Mesothelial cell of epicardium (in vitro differentiated cells): ENCODE measurements at places on chromosomes 4 and X.

GRCh38 chrX:48458711-48459110 is 11.3 kb downstream of the SLC38A5 start:
- no peak overlapping the region for H3K27ac ChIP-seq
- no peak for DNase-seq
- H3K4me1 ChIP-seq = no peaks in the 10 kb centered on the region
- peaks cover 3% of the 10 kb centered on the region for H3K36me3 ChIP-seq
- no peak overlapping the region for H3K4me3 ChIP-seq
- H3K27me3 ChIP-seq = no peaks in the 10 kb centered on the region

- H3K27me3 ChIP-seq = no peaks in the 10 kb centered on the region
- no peaks in the 10 kb centered on the region for H3K4me1 ChIP-seq
- H3K4me3 ChIP-seq = no peak overlapping the region
- DNase-seq = no peak
- H3K36me3 ChIP-seq = peaks cover 4% of the 10 kb centered on the region
- H3K27ac ChIP-seq = no peak overlapping the region
These were observed 513.6 kb upstream of the PITX2 start for GRCh38 chr4:111136438-111136837.

GRCh38 chr4:170526471-170526870 is 436.7 kb upstream of the AADAT start:
- peaks cover 12% of the 10 kb centered on the region for H3K4me1 ChIP-seq
- no peak for DNase-seq
- no peaks in the 10 kb centered on the region for H3K27me3 ChIP-seq

- no peak for DNase-seq
- H3K27me3 ChIP-seq = no peaks in the 10 kb centered on the region
- H3K27ac ChIP-seq = no peak overlapping the region
- no peak overlapping the region for H3K4me3 ChIP-seq
- no peaks in the 10 kb centered on the region for H3K36me3 ChIP-seq
These were observed 144.2 kb downstream of the PDHA2 start for GRCh38 chr4:95984081-95984480.

DNA sequence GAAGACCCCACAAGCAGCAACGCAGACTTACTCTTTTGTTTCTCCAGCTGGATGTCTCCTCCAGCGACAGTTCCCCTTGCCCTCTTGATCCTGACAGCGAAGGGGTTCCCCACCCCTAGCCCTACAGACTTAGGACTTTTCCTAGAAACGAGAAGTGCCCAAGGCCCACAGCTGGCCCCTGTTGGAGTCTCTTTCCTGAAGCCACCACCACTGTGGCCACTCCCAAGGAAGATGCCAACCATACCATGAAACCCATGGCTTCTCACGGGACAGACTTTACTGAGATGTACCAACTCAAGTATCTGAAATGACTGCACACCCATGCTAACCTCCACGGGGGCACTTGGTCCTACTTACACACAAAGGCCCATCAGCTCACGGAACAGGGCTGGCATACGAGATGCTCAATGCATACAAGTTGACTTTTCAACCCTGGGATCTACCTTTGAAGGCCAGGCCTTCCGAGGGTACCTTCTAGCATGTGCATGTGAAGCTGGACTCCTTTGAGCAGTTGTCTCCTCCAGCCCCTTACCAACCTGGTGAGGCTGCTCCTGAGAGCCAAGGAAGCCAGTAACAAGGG is 924 bp upstream of the IRAK1 start:
- H3K4me3 ChIP-seq = peak overlapping the region; percentile 72
- H3K27ac ChIP-seq = peak overlapping the region; percentile 92
- no peaks in the 10 kb centered on the region for H3K27me3 ChIP-seq
- peaks cover 17% of the 10 kb centered on the region for H3K4me1 ChIP-seq
- DNase-seq = no peak

- peaks cover 23% of the 10 kb centered on the region for H3K27me3 ChIP-seq
- DNase-seq = no peak
- no peak overlapping the region for H3K4me3 ChIP-seq
- no peak overlapping the region for H3K27ac ChIP-seq
These were observed 581.8 kb downstream of the NLGN4X start for GRCh38 chrX:5646818-5647217.
